Stimulated activated CD8-positive, alpha-beta memory T cell treated with anti-CD3 and anti-CD28 coated beads, Interleukin-15, amount 100 ng/mL, for 24 hours (primary cell): ENCODE measurements at places on chromosomes 1 and 21.

- DNase-seq = no peak
These were observed 21.9 kb downstream of the LAMC1 start for GRCh38 chr1:183044893-183045649.

DNA sequence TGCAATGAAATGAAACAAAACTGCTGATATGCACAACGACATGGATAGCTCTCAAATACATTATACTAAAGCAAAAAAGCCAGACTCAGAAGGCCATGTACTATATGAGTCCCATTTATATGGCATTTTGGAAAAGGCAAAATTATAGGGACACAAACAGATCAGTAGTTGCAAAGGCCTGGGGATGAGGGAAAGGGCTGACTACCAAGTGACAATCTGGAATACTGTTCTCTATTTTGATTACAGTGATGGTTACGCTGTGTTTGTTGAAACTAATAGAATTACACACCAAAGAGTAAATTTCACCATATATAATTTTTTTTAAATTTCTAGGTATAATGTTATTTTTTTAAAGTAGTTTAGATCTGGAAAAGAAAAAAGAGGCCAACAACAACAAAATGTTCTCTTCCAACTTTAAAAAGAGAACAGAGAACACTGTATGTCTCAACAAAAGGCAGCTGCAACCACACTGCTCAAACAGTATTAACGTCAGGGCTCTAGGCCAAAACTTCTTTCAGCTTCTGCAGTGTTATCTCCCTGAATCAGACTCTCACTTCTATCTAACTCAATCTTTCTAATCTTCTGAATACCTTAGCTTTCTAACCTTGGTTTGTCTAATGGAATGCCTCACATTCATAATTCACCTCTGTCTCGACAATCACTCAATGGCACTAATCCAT, 75.8 kb downstream of the FOXJ3 start:
- no peak for DNase-seq

DNA sequence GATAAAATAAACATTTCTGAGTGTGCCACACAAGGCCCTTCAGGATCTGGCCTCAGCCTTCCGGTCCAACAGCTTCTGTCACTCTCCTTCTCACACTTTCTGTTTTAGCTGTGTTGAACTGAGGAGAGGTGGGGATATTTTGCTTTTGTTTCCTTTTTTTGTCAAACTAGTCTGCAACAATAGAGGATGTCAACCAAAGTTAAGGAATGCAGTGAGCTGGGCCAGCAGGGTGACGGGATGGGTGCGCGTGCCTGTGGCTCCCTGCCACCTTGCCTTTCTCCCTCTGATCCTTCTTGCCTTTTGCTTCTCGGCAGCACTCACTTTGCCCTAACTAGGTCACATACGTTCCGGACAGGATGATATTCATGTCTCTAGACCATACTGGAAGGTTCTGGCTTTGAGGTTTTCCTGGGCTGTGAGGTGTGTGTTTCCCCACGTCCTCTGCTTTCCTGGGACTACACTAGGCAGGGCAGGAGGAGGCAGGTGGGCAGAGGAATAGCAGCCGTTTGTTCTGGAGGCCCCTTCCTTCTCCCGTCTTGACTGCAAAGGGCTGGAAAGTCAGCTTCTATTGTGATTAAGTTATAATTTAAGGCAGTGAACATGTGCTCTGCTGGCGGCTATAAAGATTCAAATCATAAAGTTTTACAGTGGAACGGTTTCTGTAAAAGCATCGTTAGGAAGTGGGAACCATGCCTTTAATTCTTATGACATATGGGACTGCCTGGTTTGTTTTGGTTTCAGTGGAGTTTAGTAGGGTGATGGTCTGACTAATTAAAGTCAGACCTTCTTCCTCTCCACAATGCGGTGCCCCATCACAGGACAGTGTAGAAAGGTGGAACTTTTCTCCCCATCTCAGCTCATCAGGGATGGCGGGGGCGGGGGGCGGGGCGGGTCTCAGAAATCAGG, 67.8 kb downstream of the RNF220 start:
- DNase-seq = no peak

DNA sequence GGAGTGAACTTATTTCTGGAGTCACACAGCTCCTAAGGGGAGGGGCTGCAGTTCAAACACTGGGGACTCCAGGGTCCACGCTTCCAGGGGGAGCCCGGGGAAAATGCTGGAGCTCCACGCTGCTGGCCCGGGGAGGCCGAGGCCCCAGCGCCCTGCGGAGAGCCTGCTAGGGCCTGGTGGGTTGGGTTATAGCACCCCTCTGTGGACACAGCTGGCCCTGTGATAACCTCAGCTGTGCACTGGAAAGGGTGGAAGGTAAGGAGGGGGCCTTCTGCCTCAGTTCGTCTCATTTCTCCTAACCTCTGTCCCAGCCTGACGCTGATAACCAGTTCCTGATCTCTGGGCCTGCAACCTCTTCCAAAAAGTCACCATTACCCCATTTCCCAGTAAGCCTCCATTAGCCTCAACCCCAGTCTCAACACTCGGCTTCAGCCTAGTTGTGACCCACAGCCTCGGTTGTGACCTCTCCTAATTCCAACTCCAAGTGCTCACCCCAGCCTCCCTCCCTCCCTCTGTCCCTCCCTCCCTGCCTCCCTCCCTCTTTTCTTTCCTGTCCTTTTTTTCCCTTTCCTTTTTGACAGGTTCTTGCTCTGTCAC, 7.1 kb downstream of the NBL1 start:
- DNase-seq = no peak

DNA sequence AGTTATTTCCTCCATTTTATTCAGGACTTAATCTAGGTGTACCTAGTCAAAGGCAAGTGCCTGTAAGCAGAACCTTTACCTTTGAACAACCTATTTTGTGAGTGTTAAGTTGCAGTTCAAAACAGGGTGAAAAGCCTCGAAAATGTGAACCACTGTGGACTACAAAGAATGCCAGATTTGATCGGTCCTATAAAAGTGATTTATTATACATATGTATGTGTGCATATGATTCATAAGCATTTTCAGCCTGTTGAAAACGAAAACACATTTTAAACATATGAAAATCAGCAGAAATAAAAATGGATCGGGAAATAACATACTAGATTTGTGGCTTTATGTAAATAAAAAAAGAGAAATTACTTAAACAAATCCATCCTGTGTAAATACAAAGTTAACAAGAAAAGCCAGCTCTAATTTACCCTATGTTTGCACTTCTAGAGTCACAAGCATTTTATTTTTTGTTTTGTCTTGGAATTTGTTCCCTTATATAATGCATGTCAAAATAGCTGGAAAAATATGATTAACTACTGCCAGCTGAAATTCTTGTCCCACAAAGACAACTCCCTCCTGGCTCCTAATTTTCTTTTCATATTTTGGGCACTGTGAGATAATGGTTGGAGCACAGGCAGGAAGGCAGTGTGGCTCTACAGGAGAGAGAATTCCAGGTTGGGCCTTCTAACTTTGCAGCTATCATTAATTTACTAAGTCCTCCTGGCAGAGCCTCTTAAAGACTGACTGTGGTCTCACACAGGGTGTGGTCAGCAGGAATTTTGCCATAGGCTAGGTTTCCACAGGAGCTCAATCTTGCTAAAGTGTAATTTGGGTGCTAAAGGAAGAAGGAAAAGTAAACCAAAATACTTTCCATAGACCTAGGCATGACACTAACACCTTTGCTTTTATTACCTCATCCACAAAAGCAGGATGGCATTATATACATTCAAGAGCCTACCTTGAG, 70.2 kb upstream of the CDC42BPA start:
- DNase-seq = no peak

DNA sequence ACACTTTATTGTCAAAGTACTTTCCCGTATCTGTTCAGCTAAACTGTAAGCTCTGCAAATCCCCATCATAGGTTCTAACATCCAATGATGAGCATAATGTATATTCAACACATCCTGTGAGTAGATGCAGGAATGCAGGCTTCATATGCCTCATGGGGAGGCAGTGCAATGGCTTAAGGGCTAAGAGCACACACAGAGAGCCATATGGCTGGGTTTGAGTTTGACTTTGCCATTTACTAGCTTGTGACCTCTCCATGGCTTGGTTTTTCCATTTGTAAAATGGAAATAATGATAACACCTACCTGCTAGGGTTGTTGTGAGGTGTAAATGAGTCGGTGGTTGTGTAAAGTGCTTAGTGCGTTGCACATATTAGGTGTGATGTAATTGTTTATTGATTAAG, 13.4 kb downstream of the RCSD1 start:
- DNase-seq = no peak

- DNase-seq = no peak
These were observed 482.2 kb downstream of the PTPRC start for GRCh38 chr1:199121047-199121446.

- DNase-seq = no peak
These were observed 210.0 kb upstream of the FOXD3 start for GRCh38 chr1:63112155-63112900.
